ENCODE measurements at places on chromosomes 6 and 20.
A peak's percentile ranks its signal among the peaks of the same experiment; 100 is the strongest.

DNA sequence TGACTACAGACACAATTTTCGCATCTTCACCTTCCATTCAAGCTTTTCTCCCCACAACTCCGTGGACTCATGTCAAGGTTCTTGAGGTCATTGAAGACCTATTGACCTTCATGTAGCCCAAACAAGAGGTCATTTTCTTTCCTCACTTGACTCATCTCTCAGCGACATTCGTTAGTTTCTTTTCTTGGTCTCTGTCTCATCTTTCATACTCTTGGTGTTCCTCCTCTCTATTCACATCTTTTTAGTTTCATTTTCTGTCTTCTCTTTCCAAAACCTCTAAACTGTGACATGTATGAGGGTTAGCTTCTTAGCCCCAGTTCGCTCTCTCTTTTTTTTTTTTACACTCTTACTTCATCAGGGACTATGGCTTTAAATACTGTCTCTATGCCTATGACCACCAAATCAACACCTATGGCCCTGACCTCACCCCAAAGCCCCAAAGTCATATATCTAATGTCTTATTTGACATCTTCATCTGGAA, 128.6 kb upstream of the BACH2 start:
- no peak for DNase-seq

- DNase-seq, result no peak
Observed at GRCh38 chr20:50339466-50339901, 148.9 kb downstream of the CEBPB start.

GRCh38 chr6:81031416-81031815, 721.1 kb downstream of the TENT5A start:
- DNase-seq, result no peak

GRCh38 chr20:37898233-37899104, 4.5 kb upstream of the VSTM2L start:
- DNase-seq, result no peak

- DNase-seq, result no peak
Observed at GRCh38 chr6:18215436-18215835, 48.9 kb downstream of the DEK start.

DNA sequence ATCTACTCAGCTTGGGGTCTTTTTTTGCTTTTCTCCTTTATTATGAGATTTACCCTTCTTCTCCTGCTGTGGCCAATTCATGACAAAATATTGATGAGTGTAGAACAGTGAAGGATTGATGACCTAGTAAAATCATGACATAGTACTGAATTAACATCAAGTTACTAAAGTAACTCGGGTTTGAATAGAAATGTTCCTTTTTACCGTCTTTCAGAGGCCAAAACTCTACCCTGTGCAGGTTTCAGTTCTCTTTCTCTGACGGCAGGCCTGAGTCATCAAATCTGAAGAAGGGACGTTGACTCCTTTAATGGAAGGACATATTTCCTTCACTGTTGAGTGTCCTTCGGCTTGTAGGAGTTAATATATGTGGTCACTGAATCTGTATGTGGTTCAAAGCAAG, 80.7 kb downstream of the RREB1 start:
- no peak for DNase-seq

DNA sequence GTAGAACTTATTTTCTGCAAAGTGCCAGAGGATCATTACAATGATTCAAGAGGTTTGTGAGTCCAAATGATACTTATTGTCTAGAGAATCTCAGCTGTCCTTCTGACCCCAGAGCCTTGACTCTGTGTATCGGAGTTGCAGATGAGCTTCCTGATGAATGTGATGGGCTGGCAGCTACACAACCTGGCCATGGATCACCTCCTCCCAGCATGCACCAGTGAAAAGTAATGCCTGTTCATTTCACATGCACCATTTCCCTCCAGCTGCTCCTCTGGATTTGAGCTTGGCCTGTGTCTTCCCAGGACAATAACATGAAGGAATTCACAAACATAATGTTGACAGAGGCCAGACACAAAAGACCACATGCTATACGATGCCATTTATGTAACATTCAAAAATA, 30.0 kb downstream of the SNHG17 start:
- DNase-seq, result no peak

GRCh38 chr20:44648068-44648467, 3.4 kb downstream of the ADA start:
- DNase-seq, result peak; percentile 31

DNA sequence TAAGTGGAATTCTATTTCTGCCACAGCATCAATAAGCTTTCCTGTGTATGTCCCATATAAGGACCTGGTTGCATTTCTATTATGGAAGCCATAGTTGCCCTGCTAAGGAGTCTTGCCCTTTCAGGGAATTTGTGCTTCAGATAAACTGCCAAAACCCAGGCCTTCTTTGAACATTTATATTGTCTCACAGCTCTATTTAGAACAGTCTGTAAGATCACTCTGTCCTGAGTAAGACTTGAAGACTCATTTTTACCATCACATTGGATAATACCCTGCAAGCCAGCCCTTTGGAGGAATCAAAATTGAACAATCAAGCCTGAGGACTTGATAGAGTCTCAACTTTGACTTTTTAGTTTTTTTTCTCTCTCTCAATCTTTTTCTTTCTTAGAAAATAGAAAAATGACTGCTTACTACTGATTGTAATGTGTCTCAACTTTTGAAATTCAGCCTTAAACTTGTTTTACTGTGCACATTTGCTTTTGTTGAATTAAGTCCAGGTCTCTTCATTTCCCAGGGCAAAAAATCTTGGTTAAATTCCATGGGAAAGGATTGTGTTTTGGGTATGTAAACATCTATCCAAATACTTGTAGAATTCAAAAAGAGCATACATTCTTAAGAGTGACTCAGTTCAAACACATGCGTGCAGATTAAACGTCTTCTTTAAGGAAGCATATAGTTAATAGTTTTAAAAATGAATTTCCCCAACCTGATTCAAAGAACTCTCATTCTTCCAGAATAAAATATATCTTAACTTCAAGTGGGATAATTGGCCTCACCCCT, 91.2 kb downstream of the PLCB1 start:
- no peak for DNase-seq

- no peak for DNase-seq
Observed at GRCh38 chr20:44394702-44395460, 39.4 kb downstream of the HNF4A start.

DNA sequence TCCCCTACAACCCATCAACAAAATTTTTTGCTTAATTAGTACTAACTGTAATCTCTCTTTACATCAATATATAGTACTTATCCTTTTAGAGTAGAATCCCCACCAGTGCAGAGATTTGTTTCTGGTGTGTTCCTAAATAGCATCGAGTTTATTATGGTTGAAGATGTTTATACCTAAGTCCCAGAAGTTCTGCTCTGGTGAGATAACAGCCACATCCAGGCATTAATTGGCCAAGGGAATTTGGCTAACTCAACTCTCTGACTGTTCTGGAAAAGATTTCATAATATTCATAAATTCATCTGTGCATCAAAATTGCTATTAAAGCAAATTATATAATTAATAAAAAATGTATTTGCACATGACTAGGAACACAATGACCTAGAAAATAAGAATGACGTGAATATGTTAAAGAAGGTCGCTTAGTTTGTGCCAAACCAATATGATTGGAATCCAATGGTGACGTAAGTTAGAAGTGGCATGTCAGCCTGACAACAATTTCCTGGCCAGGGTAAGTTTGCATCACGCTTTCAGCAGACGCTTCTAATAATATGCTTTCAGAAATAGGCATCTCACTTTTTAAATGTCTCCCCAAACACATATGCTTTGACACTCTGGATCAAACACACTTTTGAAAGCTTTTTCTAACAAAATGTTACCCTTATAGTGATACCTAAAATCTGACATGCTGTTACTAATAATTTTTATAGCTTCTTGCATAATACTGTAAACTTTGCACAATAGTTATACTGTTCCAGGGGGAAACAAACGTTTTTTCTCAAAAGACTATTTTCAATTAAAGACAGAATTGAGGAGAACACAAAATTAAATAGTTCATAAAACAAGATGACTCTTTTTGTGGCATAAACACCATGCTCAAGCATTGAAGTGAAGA, 236.7 kb downstream of the TENT5A start:
- DNase-seq, result no peak

DNA sequence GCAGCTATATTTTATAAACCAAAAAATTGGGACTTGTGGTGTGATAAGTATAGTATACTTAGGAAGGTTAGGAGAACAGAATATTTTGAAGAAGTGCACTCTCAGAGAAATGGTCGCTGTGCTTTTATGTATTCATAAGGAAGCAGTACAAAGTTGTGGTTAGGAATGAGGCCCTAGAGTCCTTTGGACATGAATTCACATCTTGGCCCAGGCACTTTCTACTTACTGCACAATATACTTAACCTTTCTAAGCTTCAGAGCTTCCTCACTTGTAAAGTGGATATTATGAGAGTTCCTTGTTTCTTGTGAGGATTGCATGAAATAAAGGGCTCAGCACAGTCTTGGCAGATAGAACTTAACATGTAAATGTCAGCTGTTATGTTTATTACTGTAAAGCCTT, 21.0 kb upstream of the SERINC3 start:
- no peak for DNase-seq

GRCh38 chr20:39523405-39523804, 561.3 kb downstream of the DHX35 start:
- no peak for DNase-seq

GRCh38 chr20:50322703-50323131, 132.1 kb downstream of the CEBPB start:
- DNase-seq, result no peak

GRCh38 chr20:15163632-15164031, 826.2 kb upstream of the FLRT3 start:
- no peak for DNase-seq

DNA sequence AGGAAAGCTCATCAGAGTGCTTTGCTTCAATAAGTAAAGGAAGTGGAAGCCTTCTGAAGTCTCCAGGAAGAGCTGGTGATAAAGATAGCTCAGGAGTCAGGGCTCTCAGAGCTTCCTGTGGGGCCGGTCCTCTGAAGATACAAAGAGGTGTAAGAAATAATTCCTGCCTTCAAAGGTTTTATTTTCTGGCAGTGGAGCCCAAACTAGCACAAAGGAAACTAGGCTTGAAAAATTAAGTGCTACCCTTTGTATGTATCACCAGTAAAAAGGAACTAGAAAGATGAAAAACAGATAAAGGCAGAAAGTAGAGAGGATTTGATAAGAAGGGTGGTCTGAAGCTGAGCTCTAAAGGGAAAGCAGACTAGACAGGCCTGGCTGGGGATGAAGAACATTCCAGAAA, 204.1 kb upstream of the SASH1 start:
- DNase-seq, result no peak

- no peak for DNase-seq
Observed at GRCh38 chr6:150898399-150899170, 33.1 kb downstream of the MTHFD1L start.

GRCh38 chr6:108559097-108559883, 1.4 kb upstream of the FOXO3 start:
- peak; percentile 89 for DNase-seq

- DNase-seq, result no peak
Observed at GRCh38 chr6:31558631-31559500, 11.5 kb downstream of the NFKBIL1 start.

DNA sequence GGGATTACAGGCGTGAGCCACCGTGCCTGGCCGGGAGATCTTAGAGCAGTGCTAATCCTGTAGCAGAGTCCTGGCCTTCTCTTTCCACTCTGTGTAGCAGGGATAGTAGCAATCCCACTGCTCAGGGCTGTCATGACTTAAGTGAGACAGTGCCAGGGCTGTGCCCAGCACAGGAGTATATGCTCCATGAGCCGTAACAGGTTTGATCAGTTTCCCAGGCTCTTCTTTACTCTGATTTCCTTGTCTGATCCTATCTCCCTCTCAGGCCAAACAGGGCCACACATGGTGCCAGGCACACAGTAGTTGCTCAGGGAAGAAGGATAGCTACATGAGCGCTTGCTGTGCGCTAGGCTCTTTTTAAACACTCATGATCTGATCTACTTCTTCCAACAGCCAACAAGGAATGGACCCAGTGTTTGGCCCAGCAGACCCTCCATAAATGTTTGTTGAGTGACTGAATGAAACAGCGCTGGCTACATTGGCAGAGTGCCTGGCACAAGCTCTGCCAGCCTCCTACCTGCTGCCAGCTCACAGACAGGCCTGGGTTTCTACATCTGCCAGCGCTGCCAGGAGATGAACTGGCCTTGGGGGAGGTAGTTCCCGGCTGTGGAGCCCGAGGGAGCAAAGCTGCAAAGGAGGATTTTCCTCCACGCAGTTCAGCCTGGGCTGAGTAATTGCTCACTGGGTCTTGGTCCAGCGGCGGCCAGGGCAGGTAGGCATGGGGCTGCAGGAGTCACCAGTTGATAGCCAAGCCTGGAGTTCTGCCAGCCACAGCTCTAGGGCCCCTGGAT, 36.9 kb downstream of the SNAI1 start:
- DNase-seq, result no peak

- DNase-seq, result no peak
Observed at GRCh38 chr20:44781118-44781517, 29.2 kb downstream of the RIMS4 start.

DNA sequence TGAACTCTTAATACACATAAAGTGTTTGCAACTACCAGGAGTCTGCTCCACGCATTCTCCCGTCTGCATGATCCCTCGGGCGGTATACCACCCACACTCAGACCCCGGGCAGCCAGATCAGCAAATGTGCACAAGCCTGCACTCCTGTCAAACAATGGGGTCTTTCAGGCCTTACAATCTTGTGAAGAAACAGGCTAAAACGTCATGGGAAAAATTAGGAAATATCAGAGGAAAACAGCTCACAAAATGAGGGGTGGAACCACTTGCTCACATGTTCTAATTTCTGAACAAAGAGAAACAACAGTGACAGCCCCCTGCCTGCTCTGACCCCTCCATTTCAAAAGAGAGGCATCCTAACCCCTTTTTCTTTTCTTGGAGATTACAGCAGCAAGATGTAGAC, 69.4 kb downstream of the BACH2 start:
- no peak for DNase-seq

GRCh38 chr6:128848212-128848935, 34.6 kb upstream of the LAMA2 start:
- DNase-seq, result no peak

DNA sequence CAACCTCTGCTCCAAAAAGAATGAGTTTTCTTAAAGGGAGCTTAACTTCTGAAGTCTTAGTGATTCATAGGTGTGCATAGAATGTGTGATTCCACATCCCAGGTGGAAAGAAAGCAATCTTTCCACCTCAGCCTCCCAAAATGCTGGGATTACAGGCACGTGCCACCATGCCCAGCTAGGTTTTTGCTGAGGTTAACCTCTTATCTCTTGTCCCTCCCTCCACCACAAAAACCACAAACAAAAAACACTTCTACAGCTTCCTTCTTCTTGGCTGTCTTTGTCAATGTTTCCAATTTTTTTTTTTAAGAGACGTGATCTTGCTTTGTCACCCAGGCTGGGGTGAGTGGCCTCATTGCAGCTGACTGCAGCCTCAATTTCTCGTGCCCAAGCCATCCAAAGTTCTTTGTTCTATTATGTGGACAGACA, 8.1 kb upstream of the CSE1L start:
- DNase-seq, result no peak

DNA sequence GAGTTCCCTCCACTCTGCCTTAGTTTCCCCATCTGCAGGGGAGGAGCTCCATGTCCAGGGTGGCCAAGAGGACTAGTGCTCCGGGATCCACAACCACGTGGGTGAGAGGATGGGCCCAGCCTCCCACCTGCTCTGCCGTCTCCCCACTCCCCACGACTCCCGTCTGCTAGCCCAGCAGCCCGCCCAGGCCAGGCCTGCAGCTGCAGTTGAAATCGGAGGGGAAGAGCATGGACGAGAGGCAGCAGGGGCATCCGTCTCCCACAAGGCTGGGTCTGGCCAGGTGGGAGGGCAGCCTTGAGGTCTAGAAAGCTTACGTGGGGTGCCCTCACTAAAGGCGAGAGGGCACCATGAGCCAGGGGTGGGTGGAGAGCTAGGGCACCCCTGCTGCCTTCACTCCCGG, 8.6 kb downstream of the NOL4L start:
- no peak for DNase-seq

- DNase-seq, result peak; percentile 35
Observed at GRCh38 chr20:56552911-56553629, 20.0 kb downstream of the FAM209B start.
